ENCODE measurements at places on chromosomes 11 and 22.
A peak's percentile ranks its signal among the peaks of the same experiment; 100 is the strongest.

DNA sequence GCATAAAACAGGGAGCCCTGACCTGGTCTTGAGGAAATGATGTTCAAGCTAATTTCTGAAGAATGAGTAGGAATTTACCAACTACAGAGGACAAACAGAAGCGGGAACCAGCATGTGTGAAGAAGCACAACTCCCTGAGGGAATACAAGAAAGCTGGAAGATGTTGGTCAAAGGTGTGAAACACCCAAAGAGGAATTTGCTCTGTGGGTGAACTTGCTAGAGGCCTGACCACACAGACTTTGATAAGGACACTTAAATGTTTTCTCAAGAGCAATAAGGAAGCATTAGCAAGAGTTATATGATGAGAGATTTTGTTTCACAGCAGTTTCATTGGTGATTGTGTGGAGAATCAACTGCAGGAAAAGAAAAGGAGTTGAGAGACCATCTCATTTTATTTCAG lies 17.6 kb downstream of the SLC5A12 start:
- DNase-seq, result no peak

GRCh38 chr11:8768625-8769333 lies 86.2 kb downstream of the RPL27A start:
- DNase-seq, result no peak

- no peak for DNase-seq
Measured at GRCh38 chr11:2742201-2742600, 42.4 kb upstream of the KCNQ1OT1 start.

GRCh38 chr22:50027639-50028537 lies 15.3 kb upstream of the IL17REL start:
- no peak for DNase-seq

DNA sequence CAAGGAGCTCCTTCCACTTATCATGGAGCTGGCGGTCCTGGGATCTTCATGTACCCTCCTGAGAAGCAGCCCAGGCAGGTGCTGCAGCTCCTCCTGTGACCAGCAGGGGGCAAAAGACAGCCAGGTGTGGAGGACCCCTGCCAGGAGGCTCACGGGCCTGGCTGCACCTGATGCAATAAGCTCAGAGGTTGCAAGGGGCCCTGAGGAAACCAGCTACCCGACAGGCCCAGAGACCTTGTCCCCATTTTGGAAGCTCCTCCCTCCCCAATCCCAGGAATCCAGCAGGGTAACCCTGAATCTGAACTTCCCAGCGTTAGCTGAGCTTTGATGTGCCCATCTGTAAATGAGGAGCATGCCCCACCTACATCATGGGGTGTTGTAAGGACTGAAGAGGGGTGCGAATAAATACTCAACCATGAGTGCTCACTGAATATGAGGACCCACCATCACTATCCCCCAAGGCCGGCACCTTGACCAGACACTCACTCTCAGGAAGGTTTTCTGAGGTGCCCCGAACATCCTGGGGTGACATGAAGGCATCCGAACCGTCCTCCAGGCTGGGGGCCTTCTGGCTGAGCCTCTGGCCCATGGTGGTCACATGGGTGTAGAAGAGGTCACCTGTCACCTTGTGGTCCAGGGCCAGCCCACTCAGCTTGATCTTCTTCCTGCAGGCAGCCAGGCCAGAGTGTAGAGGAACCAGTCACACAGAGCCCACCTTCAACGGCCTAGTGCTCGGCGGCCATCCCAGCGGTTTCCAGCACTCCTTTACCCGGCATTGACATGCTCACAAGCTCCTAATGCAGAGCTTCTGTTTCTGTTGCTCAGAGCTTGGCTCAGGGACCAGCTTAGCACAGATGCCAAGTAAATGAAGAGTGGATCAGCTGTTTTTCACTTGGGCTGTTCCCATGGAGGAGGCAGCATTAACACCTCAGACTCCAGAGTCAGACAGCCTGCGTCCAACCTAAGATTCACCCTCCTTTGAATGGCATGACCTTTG lies 21.7 kb downstream of the SLC43A1 start:
- DNase-seq, result no peak

DNA sequence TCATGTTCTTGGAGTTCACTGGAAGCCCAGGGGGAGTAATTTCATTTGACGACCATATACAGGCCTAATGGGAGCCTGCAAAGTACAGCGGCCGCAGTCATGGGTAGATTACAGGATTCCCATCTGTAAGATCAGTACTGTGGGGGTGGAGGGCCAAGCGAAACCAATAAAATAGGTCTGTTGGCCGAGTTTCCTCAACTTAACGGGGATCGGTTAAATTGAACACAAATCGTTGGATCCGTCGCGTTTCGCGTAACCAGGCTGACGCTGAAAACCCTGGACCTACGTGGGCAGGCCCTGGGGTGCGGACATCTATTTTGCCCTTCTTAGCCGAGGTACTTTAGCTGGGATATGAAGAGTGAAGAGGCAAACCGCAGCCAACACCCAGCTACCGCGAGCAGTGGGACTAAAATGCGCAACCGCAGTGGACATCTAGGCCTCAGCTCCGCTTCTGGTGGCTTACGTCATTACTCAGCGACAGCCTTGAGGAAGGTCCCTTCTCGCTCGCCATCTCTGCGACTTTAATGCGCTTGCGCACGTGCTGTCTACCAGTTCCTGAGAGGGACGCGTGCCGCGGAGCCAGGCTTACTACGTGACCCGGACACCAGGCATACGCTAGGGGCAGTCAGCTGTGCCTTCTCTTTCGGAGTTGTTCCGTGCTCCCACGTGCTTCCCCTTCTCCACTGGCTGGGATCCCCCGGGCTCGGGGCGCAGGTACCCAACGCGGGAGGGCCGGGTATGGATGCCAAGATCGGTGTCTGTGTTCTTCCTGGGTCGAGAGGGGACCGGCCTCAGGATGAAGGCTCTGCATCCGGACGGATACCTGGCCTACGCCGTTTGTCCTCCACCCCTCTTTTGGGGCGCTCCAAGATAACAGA lies at the start of gene NAT10:
NAT10 (plus strand) TSS at position 551 of the 878 bp plus-strand sequence. CDS start 2,597 bp downstream, outside the sequence.
- peak; percentile 35 for DNase-seq

GRCh38 chr22:26585104-26585790 lies 4.7 kb downstream of the TPST2 start:
- DNase-seq, result no peak

DNA sequence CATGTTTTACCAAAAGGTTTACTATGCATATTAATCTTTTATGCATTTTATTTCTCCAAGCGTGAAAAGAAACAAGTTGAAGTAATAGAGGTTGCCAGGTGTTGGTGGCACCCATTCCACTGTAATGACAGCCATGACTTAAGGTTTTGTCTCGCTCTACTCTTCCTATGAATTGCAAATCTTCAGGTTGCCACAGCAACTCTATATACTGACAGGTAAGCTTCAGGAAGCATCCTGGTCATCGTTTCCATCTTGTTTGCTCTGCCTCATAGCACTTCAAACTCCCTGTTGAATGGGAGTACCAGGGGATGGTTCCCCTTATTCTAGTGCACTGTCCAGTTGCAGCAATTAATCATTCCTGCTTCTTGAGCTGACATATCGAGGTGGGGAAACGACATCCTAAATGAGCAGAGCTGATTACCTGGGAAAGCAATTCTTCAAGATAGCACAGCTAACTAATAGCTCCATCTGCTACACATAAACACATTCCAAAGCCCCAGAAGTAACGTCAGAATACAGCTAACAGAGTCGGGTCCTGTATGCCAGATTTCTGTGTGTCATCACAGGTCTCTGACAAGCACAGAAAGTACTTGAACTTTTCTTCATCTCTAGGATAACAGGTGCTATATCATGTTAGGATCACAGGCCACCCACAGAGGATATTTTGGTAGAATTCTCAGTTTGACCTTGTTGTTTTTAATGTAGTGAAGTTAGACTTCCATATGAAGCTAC lies 80.3 kb downstream of the CADM1 start:
- no peak for DNase-seq

GRCh38 chr11:10885703-10886363 lies 28.0 kb upstream of the ZBED5 start:
- no peak for DNase-seq

DNA sequence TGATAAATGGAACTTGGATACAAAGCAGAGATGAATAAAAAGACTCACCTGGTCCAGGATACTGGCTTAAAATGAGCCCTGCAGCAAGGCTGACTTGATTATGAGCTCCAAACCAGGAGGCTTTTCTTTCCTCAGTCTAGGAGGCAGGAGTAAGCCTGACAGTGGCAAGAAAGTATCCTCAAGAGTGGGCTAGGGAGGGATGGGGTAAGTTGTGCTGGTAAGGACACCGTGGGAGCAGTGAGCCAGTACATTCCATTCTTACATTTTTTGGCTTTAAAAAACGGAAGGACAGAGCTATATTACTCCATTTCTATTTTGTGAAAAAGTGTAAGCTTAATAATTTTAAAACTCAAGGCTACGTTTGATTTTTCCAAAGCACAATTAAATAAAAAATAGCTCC lies 187.1 kb upstream of the DDI1 start:
- no peak for DNase-seq

DNA sequence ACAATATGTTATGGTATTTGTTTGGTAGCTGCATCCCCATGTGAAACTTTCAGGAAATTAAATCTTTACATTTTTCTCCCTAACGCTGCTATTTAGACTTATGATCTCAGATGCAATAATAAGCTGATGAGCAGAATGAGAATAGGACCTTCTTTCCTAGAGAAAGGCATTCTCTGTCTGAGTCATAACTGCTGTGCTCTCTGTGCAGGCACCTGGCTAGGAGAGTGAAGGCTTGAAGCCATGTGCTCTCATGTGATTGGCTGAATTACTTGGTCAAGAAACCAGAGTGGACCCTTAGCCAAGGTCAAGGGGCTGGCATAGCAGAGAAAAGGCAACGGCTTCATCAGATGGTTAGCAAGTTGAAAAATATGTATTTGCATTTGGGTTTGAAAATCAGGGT lies 185.0 kb downstream of the ADAMTS15 start:
- no peak for DNase-seq
